ENCODE measurements at places on chromosomes 7 and 10.

DNA sequence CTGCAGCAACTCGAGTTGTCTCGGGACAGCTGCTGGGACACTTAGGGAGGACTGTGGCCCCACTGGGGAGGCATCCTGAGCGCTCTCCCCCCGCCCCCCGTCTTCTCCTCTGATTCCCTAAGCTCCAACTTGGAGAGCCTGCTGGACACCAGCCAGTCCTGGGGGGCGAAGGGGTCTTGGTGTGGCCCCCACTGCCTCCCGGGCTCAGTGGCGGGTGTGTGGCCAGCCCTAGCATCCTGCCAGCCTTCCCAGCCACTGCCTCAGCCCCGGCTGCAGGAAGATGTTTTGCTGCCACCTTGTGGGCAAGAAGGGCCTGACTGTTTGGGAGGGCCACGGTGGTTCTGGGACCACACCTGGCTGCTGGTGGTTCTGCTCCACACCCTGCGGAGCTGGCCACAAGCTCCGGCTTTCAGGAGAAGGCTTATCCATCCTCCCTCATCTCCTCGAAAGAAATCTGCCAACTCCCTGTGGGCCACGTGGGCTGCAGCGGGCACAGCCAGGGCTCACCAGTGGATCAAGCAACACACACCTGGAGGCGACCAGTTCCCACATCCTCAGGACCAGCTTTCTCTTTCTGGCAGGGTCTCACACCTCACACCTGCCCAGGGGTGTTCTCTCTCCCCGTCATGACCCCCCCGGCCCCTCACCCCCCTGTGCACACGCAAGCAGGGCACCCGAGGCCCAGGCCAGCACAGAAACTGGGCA, 24.8 kb downstream of the AGAP3 start:
- DNase-seq: peak; percentile 60

GRCh38 chr10:69321039-69321715, 42.9 kb downstream of the HK1 start:
- no peak for DNase-seq

- DNase-seq: no peak
Observed at GRCh38 chr7:27615420-27616185, 47.1 kb downstream of the HIBADH start.

DNA sequence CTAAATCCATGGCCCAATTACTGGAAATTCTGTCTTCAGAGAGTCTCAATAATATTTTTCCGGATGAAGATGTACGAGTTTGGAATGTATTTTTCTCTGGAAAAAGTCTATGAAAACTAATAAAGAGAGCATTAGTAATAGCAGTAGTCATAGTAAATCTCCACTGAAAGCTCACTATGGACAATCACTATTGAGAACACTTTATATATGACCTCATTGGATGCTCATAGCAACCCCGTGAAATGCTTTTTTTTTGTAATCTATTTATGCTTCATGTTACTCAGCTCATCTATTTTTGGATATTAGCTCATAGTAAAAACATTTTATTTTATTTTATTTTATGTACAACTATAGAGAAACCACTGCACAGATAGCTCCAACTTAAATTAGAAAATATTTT, 94.3 kb upstream of the MYO3A start:
- DNase-seq: no peak

DNA sequence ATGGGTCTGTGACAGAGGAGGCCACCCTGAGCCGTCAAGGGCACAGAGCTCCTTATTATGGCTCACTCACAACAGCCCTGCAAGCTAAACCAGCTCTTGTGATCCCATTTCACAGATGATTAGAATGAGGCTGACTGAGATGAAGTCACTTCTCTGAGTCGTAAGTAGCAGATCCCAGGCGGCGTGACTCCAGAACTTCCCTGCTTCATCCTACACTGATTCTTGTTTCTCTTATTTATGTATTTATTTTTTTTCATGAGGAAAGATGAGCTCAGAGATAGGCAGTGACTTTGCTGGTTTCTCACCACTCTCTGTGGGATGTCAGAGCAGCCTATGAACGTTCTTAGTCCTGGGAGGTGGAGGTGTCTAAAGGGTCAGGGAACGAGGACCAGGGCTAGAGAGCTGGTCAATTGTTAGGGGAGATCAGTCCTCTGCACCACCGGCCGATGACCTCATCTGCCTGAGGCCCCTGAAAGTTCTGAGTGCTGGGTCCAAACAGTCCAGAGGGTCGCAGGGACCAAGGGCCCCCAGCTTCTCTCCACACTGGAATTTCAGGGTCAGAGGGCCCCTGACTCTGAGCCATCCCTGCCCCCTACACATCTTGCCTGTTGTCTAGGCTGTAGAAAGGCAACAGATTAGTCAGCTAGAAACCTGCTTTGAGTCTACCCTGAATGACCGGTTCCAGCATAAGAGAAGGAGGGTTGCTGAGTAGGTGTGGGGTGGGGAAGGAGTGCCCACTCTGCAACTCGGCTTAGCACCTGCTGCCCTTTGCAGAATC, 17.9 kb downstream of the CLRN3 start:
- DNase-seq: no peak

DNA sequence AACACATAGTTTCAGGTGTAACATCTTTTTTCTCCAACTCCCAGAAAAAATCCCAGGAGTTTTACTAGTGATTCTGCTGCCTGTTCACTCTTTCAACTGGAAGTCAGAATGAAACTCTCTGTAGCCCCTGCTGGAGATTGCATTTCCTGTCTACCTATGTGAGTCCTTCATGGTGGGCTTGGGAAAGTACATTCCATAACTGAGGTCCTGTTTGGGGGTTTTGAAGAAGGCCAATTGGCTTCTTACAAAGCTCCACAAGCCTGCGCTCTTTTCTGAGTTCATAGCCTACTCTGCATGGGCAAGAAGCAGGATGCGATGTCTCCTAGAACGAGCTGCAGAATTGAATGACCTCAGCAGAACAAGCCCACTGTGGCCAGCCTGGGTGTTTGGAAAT, 86.7 kb downstream of the LYZL2 start:
- DNase-seq: no peak

- DNase-seq: no peak
Observed at GRCh38 chr10:75877877-75878276, 446.5 kb downstream of the LRMDA start.

- no peak for DNase-seq
Observed at GRCh38 chr7:148954766-148955165, 70.7 kb upstream of the EZH2 start.

- no peak for DNase-seq
Observed at GRCh38 chr10:53071505-53072125, 299.0 kb upstream of the MBL2 start.

DNA sequence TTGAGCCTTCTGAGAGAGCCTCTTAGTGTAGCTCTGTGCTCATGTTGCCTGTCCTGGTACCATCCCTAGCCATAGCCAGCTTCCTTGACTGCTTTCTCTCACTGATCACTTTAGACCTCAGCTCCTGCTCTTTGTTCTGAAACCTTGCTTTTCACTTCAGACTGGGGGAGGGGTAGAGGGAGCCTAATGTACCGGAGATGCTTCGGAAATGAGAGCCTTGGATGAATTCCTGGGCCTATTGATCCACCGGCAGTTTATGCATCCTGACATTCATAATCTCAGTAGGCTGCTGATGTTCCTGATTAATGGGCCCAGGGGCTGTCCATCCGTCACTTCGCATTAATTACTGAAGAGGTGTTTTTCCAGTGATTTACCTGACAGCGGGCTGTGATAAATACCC, 38.8 kb downstream of the R3HCC1L start:
- DNase-seq: no peak

- no peak for DNase-seq
Observed at GRCh38 chr10:29849126-29849833, 210.1 kb downstream of the JCAD start.

DNA sequence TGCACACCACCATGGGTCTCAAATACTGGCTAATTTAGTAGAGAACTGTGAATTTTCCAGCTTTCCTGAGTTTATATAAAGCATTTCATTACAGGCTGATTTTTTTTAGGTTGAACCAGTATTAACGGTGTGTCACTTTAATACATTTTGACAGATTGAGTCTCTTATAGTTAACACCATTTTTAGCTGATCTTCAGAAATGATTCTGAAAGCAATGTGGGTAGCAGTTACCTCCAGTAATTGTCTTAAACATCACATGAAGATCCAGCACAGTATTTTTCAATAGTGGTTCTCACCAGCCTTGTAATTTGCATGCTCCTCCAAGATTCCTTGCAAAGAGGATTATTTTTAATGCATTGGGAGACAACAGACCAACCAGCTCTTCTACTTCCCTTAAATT, 693.6 kb downstream of the PHTF2 start:
- no peak for DNase-seq

- no peak for DNase-seq
Observed at GRCh38 chr7:114818501-114818900, 103.4 kb upstream of the MDFIC start.

- no peak for DNase-seq
Observed at GRCh38 chr7:25922296-25922695, 229.7 kb upstream of the NFE2L3 start.

DNA sequence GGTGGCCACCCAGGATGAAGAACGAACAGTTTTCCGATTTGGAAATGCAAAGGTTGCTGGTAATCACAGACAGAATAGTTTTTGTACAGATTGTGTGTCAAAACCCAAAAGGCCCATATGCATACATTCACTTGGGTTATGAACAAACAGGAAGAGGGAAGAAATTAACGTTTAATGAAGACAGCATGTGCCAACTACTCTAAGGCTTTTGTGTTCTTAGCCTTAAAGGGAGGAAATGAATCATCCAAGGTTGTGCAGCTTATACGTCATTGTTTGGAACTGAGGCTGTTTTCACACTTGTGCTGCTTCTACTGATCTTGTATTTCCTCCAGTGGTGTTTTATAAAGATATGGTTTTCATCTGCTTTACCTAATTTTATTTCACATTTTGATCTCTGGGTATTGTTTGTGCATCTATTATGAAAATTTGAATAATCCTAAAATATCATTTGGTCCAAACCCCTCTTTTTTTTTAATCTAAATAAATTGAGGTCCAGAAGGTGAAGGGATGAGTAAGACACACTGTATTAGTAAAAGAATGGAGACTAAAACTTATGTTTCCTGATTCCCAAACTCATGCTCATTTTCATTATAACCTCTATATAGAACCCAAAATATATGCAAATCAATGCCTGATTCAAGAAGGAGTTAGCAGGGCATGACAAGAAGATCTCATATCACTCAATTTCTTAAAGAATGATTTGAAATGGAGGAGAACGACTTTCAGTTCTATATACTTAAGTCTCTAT, 373.1 kb downstream of the THSD7A start:
- no peak for DNase-seq

DNA sequence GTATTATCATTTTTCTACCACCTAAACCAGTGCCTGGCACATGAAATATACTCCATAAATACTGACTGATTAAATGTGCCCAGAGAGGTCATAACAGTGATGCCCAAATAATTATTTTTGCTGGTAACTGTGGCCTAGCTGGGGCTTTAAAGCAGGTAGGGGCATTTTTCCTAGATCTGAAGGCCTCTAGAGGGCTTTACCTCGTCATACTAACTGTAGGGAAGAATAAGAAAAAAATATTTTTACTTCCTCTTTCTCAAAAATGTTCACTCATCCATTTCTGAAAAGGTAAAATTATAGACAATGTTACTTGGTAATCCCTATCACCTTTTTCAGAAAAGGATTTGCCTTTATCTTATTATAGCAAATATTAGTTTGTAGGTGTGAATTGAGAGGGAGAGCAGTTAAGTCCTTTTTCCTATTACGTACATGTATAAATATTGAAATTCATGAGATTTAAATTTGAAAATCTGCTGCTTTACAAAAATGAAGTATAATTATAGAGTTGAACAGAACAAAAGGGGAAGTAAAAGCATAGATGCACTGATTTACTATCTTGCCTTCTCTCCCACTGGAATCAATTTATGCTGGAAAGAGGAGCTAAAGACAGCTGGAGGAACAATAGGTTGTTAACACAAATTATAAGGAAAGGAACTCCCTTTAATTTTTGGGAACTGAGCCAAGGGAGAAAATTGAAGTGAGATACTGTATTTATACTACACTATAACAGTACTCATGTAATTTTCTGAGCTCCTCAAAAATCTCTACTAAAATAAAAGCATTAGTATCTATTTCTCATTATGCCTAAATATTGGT, 71.5 kb upstream of the NOBOX start:
- DNase-seq: no peak

GRCh38 chr10:17062493-17062892, 67.1 kb downstream of the CUBN start:
- no peak for DNase-seq

DNA sequence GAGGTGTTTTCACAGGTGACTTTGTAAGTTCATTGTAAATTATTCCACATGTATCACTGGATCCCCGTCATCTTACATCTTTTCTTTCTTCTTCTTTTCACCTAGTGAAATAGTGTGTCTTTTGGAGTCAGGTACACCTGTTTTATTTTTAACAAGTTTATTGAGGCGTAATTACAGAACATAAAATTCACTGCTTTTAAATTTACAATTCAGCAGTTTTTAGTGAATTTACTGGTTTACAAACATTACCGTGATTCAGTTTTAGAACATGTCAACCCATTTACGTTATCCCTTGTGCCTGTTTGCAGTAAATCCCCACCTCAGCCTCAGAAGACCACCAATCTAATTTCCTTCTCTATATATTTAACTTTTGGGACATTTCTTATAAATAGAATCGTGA, 256.9 kb downstream of the EXOC4 start:
- no peak for DNase-seq

GRCh38 chr10:111077785-111078504, 1.1 kb downstream of the ADRA2A start:
- no peak for DNase-seq

DNA sequence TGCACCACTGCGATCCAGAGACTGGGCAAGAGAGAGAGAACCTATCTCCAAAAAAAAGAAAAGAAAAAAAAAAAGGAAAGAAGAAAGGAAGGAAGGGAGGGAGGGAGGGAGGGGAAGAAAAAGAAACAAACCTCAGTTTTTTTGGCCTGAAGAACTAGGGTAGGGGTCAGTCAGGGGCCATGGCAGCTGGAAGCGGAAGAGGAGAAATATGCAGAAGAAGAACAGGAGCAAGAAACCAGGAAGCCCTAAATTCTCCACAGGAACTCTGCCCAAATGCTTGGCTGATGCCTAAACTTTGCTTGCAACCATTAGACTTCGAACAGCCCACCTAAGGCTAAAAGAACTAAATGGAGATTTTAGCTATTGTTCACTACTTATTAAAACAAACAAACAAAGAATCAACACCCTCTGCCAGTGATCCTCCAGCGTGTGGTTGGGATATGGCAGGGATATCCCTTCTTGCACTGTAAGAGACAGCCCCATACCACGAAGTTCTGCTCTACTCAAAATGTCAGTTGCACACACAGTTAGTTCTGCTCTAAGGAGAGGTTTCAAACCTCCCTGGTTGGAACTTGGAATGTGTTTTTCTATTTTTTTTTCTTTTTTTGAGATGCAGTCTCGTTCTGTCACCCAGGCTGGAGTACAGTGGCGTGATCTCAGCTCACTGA, 139.5 kb downstream of the FAM107B start:
- no peak for DNase-seq

DNA sequence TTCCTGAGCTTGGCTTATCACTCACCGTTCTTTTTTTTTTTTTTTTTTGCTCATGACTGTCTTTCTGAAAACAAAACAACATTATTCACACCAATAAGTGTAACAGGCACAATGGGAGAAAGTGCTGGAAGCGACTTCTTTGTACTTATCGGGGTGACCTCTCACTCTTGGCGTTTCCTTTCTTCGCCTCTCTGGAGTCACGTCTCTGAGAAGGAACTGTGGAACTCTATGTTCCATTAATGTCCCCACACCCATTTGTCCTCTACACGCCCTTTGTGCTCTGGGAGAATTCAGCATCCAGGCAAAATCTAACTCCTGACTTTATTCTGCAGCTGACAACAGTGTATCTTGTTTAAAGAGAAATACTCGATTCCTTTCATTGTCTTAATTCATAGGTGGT, 70.8 kb upstream of the FAM204A start:
- no peak for DNase-seq

- no peak for DNase-seq
Observed at GRCh38 chr7:127897704-127898454, 133.4 kb downstream of the LRRC4 start.
